ENCODE measurements at places on chromosomes 1 and 21.
A peak's percentile ranks its signal among the peaks of the same experiment; 100 is the strongest.

DNA sequence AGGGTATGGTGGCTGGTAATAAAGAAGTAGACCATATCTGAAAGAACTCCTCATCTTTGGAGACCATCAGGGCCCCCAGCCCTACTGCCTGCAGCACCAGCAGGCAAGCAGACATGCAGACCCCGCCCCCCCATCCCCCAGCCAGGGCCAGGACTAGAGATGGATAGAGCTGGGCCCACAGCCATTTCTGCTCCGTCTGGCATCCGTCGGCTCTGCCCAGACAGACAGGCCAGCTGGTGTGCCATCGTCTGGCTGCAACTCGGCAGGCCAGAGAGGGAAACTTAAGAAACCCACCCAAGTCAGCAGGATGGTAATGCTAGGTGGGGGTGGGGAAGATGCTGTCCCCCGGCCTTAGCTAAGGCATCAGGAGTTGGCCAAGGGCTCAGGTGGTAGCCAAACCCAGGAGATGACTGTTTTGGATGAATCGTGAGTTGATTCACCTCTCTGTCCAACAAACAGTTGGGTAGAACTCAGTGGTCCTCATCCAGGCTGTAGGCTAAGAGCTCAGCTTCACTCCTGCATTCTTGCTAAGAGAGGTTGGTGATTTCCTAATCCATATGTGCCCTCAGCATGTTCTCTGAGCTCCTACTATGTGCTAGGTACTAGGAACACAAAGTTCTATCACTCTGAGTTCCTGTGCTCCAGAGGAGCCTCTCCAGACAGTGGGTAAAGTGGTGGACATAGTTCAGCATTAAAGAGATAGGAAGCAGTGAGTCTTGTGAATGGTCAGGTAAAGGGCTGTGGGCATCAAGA is 23.2 kb upstream of the TMEM222 start:
- no peak for DNase-seq

DNA sequence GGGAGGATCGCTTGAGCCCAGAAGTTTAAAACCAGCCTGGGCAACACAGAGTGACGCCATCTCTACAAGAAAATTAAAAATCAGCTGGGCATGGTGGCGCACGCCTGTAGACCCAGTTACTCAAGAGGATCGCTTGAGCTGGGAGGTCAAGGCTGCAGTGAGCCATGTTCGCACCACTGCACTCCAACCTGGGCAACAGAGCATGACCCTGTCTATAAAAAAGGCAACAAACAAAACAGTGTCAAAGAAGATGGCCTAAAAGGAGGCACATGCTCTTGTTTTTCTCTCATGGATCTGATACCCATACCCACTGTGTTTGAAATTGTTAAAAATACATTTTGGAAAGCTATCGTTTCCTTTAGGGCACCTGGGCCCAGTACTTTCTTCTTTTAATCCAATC is 191.7 kb downstream of the SLC45A1 start:
- DNase-seq: no peak

- peak; percentile 12 for DNase-seq
These were observed 51.5 kb upstream of the LBR start for GRCh38 chr1:225479341-225479740.

DNA sequence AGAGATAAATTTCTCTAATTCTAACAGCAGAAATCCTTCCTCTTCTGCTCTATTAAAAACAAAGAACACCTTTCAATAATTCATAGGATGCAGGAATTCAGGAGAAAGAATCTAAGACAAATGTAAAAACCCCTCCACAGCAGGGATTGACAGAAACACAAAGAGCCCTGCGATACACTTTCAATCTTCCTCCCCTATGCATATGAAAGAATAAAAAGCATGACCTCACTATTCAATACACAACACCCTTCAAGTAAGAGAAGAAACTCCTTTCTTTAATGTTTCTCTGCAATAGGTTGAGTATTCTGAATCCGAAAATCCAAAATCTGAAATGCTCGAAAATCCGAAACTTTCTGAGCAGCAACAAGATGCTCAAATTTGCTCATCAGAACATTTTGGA is 17.1 kb downstream of the SRSF4 start:
- DNase-seq: no peak

- DNase-seq: no peak
These were observed 290.2 kb downstream of the HLX start for GRCh38 chr1:221169447-221169889.

DNA sequence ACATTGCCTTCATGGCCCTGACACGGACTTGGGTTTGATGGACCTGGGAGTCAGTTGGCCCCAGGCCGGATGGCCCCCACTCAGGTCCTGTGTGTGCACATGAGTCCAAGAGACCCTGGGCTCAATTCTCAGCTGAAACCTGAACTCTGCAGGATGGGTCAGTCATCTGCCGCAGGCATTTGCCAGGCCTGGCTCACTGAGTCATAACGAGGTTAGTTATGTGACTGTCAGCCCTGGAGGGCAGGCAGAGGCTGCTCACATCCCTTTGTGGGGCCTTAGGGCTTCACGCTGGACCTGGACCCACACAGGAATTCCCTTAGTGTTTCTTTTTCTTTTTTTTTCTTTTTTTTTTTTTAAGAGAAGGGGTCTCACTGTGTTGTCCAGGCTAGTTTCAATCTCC is 46.5 kb downstream of the PSMG1 start:
- DNase-seq: no peak

DNA sequence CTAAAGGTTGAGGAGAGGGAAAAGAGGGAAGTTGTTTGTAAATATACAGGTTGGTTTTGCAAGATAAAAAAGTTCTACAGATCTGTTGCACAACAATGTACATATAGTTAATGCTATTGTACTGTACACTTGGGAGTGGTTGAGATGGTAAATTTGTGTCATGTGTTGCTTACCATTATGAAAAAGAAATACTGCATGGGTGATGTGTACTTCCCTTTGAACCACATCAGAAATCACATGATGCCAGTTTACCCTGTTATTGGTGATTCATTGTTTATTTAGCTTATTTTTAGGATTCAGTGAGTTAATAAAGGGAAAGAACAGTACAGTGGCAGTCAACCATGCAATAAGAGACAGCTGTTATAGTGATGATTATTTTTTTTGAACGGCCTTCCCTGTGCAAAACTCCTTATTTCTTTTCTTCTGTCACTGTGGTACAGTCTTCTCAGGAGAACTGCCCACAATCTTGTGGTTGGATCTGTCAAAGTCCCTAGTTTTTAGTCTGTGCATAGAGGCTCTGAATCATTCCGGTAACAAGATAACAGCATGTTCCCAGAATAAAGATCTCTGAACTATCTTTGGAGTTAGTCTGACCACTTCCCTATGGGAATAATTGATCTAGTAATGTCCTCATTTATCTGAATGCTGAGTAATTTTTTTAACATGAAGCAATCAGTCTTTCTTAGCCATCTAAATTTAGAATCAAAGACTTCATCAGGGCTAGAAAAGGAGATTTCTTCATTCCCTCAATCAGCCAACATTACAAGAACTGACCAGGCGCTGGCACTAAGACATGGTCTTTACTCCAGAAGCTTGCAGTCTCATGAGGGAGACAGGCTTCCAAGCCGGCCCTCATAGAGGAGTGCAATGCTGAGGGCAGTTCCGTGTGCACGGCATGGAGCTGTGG is 84.2 kb downstream of the SH3GLB1 start:
- DNase-seq: peak; percentile 78

DNA sequence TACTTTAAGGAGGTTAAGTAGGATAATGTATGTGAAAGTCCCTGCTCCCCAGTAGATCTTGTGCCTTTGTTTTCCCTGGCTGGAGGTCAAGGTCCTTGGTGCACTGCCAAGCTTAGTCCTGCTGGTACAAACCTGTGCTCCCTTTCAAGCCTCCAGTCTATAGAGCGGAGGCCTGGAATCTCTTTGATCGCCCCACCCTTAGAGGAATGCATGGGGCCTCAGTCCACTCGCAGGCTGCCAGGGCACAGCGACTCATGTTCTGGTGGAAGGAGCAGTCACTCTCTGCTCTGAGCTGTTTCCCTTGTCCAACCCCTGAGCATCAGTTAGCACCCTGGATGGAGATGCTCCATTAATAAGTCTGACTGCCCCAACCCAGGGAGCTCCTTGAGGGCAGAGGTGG is 121.8 kb downstream of the HMGB4 start:
- DNase-seq: peak; percentile 68

GRCh38 chr1:243301059-243301458 is 45.2 kb downstream of the SDCCAG8 start:
- DNase-seq: no peak

DNA sequence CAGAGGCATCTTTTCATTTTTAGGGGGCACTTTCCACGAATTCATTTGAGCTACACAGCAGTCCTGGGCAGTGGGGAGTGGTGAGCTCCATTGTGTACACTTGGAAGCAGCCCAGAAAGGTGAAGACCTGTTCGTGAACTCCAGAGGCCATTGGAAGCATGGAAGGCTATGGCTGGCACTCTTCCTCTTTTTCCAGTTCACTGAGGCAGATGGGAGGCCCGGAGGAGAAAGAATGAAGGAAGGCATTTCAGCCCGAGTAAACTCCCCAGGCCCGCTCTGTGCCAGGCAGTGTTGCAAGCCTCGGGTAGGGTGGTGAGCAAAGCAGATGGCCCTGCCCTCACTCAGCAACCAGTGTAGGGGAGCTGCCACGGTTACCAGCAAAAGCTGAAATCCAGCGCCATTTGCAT is 673 bp upstream of the DHCR24 start:
- DNase-seq: peak; percentile 83

DNA sequence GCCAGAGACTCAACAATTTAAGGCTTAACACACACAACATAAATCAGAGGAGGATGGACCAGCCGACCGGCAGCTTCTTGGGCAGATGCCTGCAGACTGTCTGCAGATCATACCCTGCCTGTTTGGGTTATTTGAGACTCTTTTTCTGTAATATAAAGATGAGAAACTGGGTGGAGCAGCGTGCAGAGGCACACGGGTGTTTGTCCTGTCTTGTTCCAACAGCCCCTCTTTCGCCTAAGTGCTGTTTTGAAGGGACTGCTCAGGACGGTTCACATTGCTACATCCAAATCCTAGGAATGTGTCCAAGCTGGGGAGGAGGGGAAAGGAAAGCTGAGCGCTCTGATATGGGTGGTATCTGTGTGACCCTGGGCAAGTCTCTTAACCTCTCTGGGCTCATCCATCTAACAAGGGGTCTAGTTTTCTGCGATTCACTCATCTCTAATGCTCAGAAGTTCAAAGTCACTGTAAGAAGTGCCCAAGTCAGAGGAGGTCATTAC is 149.9 kb downstream of the CLIC6 start:
- DNase-seq: no peak

- DNase-seq: no peak
These were observed 38.8 kb downstream of the VPS45 start for GRCh38 chr1:150106341-150106740.

- DNase-seq: peak; percentile 89
These were observed 167.6 kb downstream of the RHOU start for GRCh38 chr1:228902781-228903433.

DNA sequence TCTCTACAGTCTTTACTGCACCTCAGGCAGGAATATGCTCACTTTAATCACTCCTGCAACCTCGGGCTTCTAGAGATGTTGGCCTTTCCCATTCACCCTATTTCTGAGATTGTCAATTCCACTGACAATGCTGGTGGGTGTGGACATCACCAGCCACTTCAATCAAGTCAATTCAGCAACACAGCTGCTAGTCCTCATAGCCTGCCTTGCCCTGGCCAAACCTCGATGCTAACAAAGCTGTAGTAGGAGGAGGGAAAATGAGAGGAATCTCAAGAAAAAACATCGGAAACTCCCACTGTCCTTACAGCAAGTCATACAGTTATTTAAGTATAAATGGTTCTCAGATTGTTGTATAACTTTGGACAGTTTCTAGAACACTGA is 155.0 kb downstream of the KCNH1 start:
- no peak for DNase-seq

GRCh38 chr21:45962531-45963231 is 18.9 kb upstream of the COL6A1 start:
- DNase-seq: no peak

- peak; percentile 56 for DNase-seq
These were observed at the start of gene PTGFR for GRCh38 chr1:78490861-78491450. TSS of gene PTGFR (plus strand) at chr1:78490974. CDS start at chr1:78492744, 1,770 bp downstream.

DNA sequence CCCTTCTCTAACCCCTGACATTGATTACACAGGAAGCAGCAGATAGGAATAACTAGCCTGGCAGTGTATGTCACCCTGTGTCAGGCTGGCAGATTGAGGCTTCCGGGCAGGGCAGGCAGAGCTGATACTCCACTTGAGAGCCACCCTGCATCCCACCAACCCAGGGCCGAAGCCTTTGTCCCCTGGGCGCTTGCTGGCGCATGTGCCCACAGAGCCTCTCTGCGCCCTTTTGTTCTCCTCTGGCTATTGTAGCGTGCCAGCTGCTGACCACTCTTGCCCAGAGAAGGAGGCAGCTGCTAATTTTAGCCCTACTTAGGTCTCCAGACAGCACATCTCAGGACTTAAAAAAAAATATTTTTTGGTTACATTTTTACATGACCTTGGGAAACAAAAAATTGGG is 304.9 kb downstream of the HHAT start:
- DNase-seq: no peak

DNA sequence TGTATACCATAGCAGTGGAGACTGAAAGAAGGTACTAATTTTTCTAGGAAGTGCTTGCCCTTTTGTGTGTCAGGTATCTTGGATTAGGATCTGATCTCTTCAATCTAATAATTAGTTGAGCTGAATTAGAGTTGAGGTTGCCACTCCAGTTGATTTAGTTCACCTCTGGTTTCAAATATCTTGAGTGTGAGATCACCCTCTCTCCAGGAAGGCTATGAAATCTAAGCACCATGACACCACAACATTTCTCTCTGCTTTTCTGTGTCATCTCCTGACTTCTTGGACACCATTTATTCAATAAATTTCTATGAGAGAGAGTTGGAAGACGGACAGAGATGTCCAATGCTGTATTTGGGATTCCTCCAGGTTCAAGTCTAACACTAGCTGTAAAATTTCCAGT is 212.8 kb downstream of the DYRK1A start:
- no peak for DNase-seq

GRCh38 chr1:153945795-153946621 is 510 bp downstream of the DENND4B start:
- DNase-seq: peak; percentile 95

- DNase-seq: no peak
These were observed 84.7 kb downstream of the PHTF1 start for GRCh38 chr1:113674591-113674990.

GRCh38 chr1:72431810-72432209 is 149.5 kb upstream of the NEGR1 start:
- DNase-seq: no peak

- DNase-seq: no peak
These were observed 53.1 kb upstream of the CD5L start for GRCh38 chr1:157894613-157895165.

GRCh38 chr1:101301446-101302057 is 64.7 kb downstream of the S1PR1 start:
- no peak for DNase-seq

Measured in aorta (tissue), 5 donors.